ENCODE measurements at places on chromosomes 5 and 9.

DNA sequence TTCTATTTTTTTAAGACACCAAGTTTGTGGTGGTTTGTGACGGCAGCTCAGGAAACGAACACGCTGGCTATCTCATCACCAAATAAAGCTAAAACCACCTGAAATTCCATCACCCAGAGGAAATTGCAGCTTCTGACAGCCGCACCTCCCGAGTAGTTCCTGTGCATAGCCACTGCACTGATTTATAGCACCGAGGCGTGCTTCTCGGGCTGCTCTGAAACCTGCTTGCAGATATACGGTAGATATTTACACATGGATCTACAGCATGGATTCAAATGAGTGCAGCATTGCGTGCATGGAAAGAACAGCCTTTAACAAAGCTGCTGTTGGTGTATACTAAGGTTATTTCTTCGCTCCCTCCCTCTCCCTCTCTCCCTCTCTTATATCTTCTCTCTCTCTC, 153.8 kb downstream of the PHF2 start:
- no peak for DNase-seq

DNA sequence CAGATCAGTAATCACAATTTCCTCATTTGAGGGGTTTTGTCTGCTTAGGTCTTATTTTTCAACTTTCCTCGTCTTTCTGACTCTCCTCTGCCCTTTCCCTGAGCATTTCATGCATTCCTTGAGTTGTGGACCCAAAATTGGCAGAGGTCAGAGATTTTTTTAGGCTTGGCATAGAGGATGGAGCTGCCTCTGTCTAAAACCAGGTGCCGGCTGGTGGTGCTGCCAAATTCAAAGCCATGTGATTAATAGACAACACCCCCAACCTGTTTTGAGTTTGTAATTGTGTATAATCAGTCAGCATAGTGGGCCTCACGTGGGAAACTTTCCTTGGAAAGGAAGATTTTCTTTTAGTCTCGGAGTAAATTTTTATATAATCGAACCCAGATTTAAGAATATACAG, 39.6 kb downstream of the TJP2 start:
- no peak for DNase-seq

DNA sequence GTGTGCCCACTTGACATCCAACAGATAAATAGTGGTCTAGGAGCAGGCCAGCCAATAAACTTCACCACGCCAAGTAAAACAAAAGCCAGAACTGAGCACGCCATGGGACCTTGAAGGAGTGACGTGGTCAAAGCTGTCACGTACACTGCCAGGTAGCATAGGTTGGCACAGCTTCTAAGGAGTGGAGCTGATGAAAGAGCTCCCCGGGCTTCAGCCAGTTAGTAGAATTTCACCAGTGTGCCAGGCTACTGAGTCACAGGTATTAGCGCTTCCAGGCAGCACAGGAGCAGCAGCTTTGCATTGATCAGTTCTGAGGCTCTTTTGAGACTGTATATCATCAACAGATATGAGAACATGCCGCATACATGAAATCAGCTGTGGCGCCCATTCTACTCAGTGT, 19.4 kb downstream of the VLDLR start:
- DNase-seq = no peak

GRCh38 chr5:78701795-78702410, 53.3 kb upstream of the LHFPL2 start:
- DNase-seq = no peak

DNA sequence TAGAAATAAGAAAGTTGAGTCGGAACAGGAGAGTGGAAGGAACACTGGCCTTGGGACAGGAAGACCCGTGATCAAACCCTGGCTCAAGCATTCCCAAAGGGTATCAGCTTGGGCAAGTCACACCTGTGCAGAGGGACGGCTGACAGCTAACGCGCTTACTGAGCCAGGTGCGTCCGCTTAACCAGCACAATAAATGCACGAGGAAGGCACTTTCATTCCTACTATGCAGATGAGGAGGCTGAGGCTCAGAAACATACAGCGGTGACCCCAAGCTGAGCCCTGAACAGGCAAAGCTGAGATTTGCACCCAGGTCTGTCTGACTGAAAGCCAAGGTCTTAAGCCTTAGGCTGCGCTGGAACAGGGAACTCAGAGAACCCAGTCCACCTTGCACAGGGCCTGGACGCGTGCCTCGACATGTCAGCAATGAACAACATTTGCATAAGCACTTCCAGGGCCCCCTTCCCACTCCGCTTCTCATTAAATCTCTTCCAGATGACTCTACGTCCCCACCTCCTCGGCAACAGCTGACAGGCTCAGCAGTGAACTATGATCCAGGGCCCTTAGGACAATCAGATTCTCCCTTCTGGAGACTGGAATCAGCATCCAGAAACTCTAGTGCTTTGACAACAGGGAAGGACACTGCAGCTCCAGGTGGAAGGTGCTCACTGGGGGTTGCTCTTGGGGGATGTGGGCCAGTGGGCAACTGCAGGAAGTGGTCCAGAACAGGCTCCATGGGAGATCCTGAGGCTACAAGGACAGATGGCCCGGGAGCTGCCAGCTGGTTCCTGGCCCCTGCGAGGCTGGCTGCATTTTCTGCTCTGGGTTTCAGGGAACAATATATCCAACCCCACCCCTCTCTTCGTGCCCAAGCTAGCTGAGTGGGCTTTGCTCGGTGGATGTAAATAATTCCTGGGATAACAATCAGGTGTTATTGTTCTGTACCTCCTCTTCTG, 35.2 kb downstream of the SH3PXD2B start:
- no peak for DNase-seq

DNA sequence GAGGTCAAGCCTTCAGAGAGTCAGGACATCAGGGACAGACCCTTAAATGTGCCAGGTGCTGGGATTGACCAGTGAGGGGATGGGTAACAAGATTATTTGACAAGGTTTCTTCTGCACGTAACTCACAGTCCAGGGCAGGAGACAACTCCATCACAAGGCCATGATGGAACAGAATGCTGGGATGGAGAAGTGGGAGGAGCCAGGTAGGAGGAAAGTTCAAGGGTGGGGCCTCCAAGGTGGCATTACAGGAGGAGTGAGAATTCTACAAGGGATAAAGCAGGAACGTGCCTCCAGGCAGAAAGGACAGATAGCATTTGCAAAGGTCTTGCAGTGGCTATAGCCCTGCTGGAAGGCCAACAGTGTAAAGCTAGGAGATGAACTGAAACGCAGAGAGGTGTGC, 102.2 kb downstream of the FGF18 start:
- no peak for DNase-seq

DNA sequence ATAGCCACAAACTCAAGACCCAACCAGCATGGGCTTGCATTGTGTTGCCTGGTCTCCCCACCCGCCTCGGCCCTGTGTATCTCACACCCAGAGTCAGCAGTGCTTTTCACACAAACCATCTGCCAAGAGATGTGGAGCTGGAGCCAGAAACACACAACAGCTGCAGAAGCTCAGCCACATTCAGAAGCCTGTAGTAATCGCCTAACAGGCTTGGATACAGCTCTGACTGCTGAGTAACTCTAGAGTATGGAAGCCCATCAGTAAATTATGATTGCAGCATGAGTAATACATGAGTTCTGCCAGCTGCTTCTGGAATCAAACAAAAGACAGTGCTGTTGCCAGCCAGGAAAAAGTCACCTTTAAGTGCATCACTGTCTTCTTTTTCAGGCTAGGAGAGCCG, 16.0 kb downstream of the TEK start:
- DNase-seq = peak; percentile 4

- DNase-seq = no peak
Measured at GRCh38 chr9:104276709-104277245, 182.7 kb downstream of the SMC2 start.

- no peak for DNase-seq
Measured at GRCh38 chr5:7516253-7516652, 120.3 kb downstream of the ADCY2 start.
